ENCODE measurements at places on chromosomes 5 and 9.

- DNase-seq, result peak; percentile 29
Measured at GRCh38 chr9:32551276-32552051, 663 bp upstream of the SMIM27 start.

DNA sequence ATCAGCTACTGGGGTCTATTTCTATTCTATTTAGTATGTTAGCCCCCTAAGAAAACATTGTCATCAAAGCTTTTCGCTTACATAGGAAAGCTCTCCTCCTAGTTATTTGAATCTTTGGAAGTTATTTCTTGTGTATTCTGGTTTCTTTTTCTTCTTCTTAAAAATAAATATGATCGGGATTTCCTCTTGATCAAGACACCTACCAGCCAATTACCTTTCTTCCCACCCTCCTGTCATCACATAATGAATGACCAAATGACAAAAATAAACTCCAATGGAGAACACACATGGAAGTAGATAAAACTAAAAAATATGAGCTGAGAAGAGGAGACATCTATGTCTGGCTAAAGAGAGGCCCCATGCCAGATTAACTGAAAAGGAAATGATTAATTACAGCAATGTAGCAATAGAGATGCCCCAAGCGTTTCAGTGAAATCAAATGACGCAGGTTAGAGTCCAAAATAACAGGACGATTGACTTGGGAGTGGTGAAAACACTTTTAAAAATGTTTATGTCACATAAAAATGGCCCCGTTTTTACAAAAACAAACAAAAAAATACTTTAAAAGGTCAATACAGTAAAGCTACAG is 59.5 kb upstream of the PCSK1 start:
- no peak for DNase-seq

- DNase-seq, result no peak
Measured at GRCh38 chr5:150022158-150022531, 21.6 kb downstream of the HMGXB3 start.

DNA sequence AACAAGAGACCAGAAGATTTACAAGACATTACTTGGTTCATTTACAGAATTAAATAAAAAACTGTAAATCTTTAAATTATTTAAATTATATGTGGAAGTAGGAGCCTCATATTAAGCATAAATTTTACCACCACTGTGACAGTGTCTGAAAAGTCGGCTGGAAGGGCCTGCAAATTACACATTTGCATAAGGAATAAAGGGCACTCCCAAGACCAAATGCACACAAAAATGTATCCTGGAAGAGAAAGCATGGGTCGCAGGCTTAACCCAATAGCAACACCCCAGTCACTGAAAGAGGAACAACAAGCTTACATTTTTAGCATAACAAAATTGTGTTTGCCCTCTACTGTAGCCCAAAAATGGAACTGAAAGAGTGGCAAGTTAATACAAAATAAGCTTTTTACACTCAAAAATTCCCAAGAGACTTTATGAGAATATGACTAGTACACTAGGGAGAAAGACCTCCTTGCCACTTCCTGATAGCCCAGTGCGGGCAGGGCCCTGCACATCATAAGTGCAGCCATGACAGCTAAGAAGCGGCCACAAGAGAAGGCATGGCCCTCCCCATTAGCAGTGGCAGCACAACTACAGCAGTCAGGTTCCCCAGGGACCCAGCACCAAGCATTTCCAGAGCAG is 482.0 kb downstream of the DTWD2 start:
- peak; percentile 29 for DNase-seq

DNA sequence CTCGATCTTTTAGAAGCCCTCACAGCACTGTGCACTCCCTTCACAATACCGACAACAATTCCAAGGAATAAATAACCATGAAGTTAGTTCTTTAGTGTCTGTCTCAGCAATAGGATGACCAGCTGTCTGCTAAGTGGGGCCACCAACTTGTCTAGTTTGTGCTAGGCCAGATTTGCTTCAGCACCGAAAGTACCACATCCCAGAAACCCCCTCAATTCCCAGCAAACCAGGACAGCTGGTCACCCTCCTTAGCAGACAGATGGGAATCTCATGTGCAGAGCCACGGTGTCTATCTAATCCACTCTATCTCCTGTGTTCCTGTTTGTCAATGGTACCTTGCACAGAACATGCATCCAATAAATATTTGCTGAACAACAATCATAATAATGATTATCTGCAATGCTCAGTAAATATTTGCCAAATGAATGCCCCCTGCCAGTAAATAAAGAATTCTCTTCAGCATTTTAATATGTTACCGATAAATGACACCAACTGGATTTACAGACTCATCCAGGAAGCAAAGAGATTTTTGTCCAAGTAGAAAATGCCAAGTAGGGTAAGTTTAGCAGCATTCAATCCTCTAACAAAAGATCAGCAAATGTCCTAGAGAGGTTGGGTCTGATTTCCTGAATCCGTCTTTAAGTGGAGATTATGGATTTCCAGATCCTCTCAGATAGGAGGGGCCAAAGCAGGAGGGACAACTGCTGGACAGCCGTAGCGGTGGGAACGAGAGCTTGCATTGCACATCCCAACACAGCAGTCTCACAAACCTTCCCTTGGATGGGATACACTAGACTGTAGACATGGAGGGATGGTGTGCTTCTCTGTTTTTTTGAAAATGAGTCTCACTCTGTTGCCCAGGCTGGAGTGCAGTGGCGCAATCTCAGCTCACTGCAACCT is 51.9 kb upstream of the ANKRD33B start:
- no peak for DNase-seq

GRCh38 chr9:31542384-31543055 is 841.9 kb upstream of the ACO1 start:
- no peak for DNase-seq

- no peak for DNase-seq
Measured at GRCh38 chr5:72559866-72560766, 52.9 kb upstream of the ZNF366 start.

- no peak for DNase-seq
Measured at GRCh38 chr9:70013598-70014196, 30.0 kb upstream of the MAMDC2 start.

DNA sequence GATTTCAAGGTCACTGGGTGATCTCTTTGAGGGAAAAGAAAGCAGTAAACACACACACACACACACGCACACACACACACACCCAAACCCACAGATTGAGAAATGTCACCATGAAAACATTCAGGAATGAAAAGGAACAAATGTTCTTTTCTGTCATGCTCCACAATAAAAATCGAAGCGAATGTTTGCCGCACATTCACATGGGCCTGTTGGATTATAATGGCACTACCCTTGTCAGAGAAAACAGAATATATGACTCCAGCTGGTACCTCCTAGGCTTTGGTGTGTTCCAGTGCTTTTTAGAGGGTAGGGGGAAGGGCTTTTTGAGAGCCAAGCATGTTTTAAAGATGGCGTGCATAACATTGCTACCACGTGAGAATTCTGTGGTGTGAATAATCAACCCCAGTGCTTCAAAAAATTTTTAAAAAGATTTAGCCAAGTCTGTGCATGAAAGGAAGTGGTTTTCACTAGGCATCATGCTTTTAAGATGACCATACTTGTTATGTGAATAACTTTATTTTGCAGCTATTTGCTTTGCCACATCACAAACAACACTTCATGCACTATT is 120.8 kb upstream of the ZNF608 start:
- no peak for DNase-seq

GRCh38 chr5:43425983-43426382 is 13.8 kb upstream of the CCL28 start:
- no peak for DNase-seq

- no peak for DNase-seq
Measured at GRCh38 chr5:125049721-125050702, 303.6 kb upstream of the ZNF608 start.

GRCh38 chr5:134127376-134127861 is 12.9 kb downstream of the TCF7 start:
- DNase-seq, result peak; percentile 48

DNA sequence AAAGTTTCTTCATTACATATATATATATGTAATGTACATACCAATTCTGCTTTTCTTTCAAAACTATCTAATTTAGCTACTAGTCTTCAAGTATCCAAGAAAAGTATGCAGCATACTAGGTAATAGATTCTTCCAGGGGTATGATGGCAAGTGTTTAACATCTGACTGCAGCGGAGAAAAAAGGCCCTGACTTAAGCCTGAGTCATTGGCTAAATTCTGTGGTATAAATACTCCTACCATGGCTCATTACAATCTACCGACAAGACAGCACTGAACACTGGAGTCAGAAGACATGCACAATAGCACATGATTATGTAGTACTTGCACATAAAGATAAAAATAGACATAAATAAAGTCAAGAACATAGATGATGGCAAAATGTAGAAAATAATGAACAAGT is 439.9 kb downstream of the BRINP1 start:
- DNase-seq, result no peak

- no peak for DNase-seq
Measured at GRCh38 chr5:38148021-38148625, 110.2 kb upstream of the EGFLAM start.

GRCh38 chr5:135211083-135211790 is 177.2 kb upstream of the PITX1 start:
- no peak for DNase-seq

DNA sequence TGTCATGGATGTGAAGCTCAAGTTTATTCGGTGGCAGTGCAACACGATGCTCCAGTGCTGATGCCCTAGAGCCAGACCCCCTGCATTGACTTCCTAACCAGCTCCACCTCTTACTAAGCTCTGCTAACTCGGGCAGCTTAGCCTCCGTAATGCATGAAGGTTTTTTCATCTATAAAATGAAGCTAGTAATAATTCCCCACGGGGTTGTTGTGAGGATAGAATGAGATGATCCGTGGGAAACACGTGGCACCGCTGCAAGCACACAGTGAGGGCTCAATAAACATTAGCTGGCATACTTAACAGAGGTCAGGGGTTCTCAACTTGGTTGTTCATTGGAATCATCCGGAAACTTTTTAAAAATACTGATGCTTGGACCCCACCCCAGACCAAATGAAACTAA is 6.8 kb downstream of the ENC1 start:
- no peak for DNase-seq

GRCh38 chr5:165565911-165566310 is 2060.5 kb downstream of the MAT2B start:
- DNase-seq, result no peak

- DNase-seq, result no peak
Measured at GRCh38 chr5:125609011-125609410, 814.2 kb upstream of the GRAMD2B start.

- no peak for DNase-seq
Measured at GRCh38 chr5:176619569-176620332, 9.8 kb upstream of the GPRIN1 start.

DNA sequence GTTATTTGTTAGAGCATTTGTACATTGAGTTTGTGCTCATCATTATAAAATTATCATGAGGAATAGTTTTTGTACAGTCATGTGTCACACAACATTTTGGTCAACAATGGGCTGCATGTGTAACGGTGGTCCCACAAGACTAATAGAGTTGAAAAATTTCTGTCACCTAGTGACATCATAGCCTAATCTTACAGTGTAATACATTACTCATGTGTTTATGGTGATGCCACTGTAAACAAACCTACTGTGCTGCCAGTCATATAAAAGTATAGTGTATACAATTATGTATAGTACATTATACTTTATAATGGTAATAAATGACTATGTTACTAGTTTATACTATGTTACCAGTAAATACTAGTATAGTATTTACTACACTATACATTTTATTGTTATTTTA is 3.0 kb upstream of the CAMK4 start:
- no peak for DNase-seq

- DNase-seq, result no peak
Measured at GRCh38 chr5:127492854-127493738, 24.3 kb upstream of the PRRC1 start.

GRCh38 chr5:140245341-140245740 is 57.6 kb downstream of the PFDN1 start:
- DNase-seq, result peak; percentile 52

GRCh38 chr5:96789794-96790330 is 17.9 kb downstream of the ERAP1 start:
- no peak for DNase-seq

GRCh38 chr9:121267689-121268597 is at the start of gene GSN:
GSN (plus strand) TSS chr9:121268162; CDS start chr9:121301972, 33,810 bp downstream.
- DNase-seq, result peak; percentile 51

DNA sequence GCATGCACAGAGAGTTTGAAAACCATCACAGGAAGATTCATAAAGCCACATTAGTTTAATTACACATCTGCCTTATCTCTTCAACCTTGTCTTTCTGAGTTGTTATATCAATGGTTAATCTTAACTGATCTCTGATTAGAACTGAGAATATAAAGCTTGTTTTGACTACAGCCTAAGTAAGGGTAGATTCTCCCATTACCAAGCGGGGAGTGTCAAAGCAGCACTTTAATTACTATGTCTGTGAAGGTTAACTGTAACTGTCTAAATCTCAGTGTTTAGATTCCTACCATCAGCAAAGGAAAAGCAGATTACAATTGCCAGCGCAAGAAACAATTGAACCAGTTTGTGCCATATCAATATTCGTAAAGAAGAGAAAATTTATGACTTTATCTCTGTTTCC is 348.7 kb downstream of the CDH12 start:
- no peak for DNase-seq

DNA sequence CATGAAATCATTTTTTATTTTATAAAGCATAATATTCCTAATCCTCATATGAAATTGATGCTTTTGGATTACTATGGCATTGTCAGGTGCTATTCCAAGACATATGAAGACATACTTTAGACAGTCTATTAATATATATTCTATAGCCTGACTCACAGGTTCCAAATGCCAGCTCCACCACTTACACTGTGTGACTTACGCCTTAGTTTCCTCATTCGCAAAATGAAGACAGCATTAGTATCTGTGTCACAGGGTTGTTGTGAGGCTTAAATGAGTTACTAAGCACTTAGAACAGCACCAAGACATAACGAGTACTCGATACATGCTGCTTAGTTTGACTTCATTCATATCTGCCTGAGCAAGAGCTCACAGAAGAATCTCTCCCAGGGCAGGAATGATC is 132.2 kb upstream of the PTGER4 start:
- no peak for DNase-seq

DNA sequence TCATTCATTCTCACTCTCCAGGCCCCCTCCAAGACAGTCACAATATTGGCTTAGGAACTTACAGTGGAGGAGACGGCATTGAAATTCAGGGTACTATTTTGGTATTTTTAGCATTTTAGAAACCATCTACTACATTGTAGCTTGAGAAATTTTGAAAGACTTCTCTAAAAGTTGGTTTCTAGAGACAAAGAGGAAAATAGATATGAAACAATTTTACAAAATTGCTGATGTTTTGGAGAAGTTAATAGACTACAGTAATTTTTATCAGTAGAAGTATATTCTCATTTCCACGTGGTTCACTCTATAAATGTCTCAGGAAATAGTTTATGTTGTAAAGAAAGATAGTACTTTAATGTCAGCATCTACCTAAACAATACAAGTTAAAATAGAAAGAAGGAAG is 63.2 kb upstream of the ZSWIM6 start:
- no peak for DNase-seq

- DNase-seq, result no peak
Measured at GRCh38 chr5:33079548-33079947, 361.2 kb upstream of the TARS1 start.

- no peak for DNase-seq
Measured at GRCh38 chr9:83570359-83570758, 32.2 kb upstream of the FRMD3 start.

- DNase-seq, result peak; percentile 65
Measured at GRCh38 chr9:131270171-131271015, 5.9 kb downstream of the FAM78A start.

Measured in CD4-positive, alpha-beta T cell treated with Interleukin-15 for 1 hour (primary cell).